Activated T-cell treated with anti-CD3 and anti-CD28 coated beads, Interleukin-2, amount 50 U/mL, for 48 hours (primary cell): ENCODE measurements at places on chromosomes 11 and 22.

DNA sequence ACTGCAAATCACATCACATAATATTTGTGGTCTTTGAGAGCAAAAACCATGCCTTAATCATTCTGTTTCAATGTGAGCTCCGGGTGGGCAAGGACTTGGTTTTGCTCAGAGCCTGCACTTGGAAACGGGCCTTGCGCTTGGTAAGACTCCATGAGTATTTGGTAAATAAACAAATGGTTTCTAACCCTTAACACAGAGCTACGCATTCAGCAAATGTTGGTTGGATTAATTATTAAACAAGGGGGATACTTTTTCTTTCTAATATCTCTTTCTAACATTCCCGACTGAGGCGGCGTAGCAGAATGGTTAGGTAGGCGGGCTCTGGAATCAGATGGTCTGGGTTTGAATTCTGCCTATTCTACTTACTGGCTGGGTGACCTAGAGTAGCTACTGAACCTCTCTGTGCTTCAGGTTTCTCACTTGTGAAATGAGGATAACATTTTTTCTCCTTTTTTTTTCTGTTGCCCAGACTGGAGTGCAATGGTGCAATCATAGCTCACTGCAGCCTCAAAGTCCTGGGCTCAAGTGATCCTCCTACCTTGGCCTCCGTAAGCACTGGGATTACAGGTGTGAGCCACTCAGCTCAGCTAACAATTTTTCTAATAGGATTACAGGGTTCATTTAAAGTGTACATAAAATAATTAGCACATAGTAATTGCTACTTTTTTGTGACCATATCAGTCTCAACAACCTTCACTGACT is 3.4 kb upstream of the FAM83F start:
- DNase-seq = no peak

GRCh38 chr11:2077061-2077802 is 62.0 kb downstream of the IGF2 start:
- DNase-seq = peak; percentile 47

GRCh38 chr22:42922374-42923191 is 65.5 kb upstream of the ARFGAP3 start:
- no peak for DNase-seq

DNA sequence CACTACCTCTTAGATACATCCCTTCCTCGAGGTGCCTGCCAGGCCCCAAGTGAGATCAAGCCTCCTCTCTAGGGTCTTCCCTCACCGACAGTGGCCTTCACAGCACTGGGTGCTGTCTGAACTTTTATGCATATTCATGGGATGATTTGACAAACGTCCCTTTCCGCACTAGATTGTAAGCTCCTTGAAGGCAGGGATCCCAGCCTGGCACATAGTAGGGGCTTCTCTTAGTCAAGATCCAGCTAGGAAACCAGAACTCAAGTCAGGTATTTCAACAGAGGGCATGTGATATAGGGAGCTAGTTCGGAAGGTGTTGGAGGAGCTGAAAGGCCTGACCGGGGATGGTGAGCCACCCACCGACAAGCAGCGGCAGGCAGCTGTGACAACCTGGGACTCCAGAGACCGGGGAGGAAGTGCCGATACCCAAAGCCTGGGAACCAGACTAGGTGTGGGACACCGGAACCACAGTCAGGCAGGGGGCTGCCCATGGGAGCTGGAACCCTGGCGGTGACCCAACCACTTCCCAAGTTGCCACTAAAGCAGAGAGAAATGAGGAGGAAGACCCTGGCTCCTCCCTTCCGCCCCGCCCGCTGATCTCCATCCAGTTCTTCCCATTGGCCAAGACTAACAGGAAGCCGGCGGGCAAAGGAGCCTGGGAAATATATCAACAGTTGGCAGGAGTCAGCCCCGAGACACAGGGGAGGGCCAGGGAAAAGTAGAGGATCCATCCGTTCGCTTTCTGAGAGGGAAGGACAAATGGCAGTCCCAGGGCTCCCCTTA is 39.8 kb upstream of the CD82 start:
- DNase-seq = no peak

- no peak for DNase-seq
Measured at GRCh38 chr11:120310870-120311269, 14.2 kb upstream of the TLCD5 start.

DNA sequence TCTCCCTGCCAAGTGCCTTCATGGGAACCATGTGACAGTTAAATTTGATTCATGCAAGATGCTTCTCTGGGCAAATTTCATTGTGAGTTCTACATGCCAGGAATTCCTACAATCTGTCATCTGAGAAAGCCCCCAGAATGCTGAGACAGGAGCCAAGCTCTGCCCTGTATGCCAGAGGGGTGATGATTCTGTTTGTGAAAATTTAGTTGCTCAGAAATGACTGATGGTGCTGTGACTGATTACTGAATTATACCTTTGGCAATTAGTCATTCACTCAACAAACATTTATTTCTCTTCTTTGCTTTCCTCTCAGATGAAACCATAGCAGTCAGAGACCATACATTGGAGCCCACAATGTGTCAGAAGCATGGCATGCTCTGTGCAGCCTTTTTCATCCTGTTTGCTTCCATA is 69.0 kb upstream of the ZBED5 start:
- no peak for DNase-seq

DNA sequence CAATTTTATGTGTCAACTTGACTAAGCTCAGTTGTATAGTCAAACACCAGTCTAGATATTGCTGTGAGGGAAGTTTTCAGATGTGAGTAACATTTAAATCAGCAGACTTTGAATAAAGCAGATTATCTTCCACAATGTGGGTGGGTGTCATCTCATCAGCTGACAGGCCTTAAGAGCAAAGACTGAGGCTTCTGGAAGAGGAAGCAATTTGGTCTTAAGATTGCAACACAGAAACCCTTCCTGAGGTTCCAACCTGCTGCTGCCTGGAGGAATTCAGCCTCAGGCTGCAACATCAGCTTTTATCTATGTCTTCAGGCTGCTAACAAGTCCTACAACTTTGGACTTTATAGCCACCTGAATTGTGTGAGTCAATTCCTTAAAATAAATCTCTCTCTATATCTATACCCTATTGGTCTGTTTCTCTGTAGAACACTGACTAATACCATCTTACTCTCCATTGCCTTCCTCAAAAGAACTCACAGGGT is 277.2 kb upstream of the PLET1 start:
- no peak for DNase-seq

DNA sequence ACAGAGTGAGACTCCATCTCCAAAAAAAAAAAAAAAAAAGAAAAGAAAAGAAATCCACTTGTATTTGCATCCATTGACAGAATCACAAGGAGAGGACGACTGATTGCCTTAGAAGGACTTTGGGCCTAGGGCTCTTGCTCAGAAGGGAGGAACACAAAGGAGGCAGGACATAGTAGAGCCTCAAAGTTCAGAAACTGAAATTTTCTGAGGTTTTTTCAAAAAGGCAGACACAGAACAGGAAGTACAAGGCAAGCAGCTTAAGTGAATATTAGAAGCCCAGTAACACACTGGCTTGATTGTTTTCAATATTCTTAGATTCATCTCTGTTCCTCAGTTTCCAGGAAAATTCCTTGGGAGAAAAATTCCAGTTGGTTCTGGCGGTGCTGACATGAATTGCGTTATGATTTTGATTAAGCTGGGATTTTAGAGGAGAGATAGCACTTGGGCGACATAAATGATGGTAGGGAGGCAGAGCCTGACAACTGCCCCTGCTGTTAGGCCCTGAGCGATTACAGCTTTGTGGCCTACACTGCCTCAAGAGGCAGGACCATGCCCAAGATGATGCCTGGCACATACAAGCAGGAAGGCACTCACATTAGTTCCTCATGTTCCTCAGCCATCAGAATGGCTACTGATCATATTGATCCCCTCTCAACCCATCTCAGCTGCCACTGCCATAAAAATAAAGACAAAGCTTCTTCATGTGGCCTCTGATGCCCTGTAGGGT is 15.3 kb downstream of the CLPB start:
- no peak for DNase-seq

- DNase-seq = no peak
Measured at GRCh38 chr11:100673063-100673462, 14.0 kb upstream of the ARHGAP42 start.

GRCh38 chr11:102809971-102810370 is 12.0 kb upstream of the MMP1 start:
- DNase-seq = no peak

DNA sequence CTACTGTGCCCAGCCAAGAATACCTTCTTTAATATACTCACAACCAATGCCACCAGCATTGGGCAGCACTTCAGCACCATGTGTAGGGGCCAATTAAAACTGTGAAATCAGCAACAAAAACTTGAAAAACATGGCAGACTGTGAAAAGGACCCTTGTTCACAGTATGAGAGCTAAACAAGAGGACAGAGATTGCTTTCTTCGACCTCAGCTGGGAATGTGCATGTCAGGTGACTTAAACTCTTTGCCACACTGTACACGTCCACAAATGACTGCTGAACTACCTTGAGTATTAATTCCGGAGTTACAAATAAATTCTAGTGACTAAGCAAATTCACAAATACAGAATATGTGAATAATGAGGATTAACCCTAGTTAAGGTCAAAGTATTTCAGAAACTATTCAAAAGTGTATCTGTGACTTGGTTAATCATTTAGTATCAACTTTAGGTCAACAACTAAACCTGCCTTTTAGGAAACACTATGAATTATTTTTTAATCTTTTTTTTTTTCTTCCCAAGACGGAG is 33.0 kb downstream of the DDX6 start:
- DNase-seq = no peak

- no peak for DNase-seq
Measured at GRCh38 chr11:20303391-20303965, 60.0 kb upstream of the HTATIP2 start.

GRCh38 chr11:86608251-86608799 is 64.1 kb downstream of the ME3 start:
- DNase-seq = peak; percentile 67

GRCh38 chr22:47748957-47749356 is 986.5 kb downstream of the TBC1D22A start:
- no peak for DNase-seq

GRCh38 chr11:75815345-75816168 is 547 bp downstream of the UVRAG start:
- no peak for DNase-seq

- no peak for DNase-seq
Measured at GRCh38 chr22:28046100-28046499, 127.0 kb upstream of the PITPNB start.

DNA sequence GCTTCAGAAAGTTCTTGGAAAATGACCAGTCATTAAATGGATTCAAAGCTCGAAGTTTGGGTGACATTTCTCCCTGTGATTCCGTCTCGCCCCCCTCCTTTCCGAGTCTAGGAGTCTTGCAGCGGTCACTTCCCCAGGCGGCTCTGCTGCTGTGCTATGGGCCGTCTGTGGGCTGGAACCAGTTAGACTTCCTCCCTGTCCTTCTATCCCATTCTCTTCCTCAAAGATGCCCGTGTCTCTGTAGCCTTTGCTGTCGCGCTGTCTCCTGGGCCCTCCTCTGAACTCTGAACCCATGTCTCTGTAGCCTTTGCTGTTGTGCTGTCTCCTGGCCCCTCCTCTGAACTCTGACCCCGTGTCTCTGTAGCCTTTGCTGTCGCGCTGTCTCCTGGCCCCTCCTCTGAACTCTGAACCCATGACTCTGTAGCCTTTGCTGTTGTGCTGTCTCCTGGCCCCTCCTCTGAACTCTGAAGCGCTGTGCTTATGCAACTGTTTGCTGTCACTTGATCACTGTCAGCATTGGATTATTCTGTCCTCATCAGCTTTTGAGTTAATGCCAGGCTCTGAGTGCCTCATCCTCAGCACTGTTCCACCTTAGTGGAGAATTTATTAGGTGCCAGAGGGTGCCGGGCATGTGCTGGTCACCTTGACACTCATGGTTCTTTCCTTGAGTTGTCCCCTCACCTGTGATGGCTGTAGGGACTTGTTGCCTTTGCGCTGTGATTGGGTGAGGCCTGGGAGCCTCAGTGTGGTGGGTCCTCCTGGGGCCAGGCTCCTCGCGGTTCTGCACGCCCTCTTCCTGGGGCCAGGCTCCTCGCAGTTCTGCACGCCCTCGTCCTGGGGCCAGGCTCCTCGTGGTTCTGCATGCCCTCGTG is 173.3 kb downstream of the TBC1D22A start:
- DNase-seq = no peak

DNA sequence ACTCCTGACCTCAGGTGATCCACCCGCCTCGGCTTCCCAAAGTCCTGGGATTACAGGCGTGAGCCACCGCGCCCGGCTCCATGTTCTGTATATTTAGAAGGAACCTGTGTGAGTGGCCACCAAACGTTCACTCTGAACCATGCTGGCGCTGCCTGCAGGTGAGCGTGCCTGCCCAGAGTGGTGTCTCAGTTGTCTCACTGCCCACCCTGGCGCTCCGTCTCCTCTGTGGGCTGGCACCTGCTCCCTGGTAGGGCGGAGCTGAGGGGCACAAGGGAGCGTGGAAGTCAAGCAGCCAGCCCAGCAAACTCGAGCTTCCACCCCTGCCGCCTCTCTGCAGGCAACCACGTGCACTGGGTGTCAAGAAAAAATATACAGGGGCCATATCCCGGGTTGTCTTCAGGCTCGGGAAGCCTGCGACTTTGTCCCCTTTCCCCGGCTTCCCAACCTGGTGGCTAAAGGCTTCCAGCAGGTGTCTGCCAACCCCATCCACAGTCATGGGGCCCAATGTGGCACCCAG is 16.7 kb downstream of the TXN2 start:
- DNase-seq = no peak

DNA sequence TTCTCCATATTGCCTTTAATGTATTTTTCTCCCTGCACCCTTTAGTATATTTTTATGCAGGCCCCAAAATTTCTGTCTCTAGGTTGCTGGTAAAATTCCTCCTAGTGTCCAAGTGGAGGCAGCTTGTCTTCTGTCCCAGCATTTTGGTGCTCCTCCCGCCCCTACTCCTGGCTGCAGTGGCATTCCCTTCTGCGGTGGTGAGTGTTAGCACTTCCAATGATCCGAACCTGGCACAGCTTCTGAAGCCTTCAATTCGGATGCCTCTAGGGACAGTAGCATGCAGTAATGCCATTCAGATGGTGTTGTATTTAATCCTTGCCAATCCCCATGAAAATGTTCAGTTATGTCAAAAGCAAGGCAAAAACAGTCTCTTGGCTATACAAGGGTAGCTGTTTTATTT is 5.9 kb downstream of the YWHAH start:
- DNase-seq = no peak

DNA sequence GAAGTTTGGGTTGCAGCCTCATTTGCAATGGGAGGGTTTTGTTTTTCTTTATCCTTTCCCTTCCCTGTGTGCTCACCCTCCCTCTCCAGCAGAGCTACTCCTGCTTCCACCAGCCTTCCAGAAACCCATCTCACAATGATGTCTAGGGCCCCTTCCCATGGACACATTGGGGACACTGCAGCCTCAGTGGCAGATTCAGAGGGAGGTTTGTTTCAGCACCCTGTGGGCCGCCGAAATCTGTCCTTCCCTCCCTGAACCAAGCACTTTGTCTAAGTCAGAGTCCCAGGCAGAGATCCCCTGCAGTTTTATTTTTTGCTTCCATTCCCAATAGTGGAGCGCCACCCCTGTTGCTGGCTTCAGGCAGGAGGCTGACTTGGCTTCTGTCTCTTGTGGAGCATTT is 8.6 kb upstream of the SYNGR1 start:
- DNase-seq = no peak

DNA sequence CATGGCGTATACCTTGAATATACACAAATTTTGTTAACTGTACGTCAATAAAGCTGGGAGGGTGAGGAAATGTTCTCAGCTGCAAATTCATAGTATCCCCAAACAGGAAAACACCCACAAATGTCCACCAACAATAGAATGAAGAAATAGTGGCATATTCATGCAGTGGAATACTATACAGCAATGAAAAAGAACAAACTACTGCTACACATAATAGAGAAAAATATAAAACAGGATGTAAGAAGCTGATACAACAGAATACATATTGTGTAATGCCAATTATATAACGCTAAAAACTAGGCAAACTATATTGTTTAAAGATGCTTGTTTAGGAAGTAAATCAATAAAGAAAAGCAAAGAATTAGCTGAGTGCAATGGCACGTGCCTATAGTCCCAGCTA is 81.5 kb downstream of the SIK3 start:
- DNase-seq = no peak
